Cardiac muscle cell (in vitro differentiated cells and primary cell): ENCODE measurements at places on chromosomes 12 and 14.

DNA sequence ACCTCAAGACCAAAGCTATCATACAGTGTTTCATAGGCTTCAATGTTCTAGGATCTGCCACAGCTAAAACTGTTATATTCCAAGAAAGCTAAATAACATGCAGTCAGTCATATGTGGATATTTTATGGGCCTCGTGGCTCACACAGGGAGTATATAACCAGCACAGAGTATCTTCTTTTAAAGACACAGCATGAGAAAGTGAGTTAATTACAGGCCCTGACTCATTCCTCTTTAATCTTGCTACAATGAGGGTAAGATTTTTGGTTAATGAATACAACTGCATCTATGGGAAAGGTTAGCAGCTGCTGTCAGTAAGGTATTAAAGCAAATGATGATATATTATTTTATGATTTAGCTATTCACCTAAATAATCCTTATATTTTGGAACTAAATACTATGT is 111.0 kb downstream of the TRAFD1 start:
- no peak for DNase-seq

DNA sequence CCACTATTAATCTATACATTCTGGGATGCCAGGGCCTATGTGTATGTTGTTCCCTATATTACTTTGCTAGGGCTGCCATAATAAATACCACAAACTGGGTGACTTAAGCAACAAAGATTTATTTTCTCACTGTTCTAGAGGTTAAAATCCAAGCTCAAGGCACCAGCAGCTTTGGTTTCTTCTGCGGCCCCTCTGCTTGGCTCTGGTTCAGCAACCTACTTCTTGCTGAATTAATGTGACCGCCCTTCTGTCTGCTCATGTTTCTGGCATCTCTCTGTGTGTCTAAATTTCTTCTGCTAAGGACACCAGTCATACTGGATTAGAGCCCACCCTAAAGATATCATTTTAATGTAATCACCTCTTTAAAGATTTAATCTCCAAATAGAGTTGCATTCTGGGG is 84.7 kb downstream of the ZNF664 start:
- DNase-seq: no peak

DNA sequence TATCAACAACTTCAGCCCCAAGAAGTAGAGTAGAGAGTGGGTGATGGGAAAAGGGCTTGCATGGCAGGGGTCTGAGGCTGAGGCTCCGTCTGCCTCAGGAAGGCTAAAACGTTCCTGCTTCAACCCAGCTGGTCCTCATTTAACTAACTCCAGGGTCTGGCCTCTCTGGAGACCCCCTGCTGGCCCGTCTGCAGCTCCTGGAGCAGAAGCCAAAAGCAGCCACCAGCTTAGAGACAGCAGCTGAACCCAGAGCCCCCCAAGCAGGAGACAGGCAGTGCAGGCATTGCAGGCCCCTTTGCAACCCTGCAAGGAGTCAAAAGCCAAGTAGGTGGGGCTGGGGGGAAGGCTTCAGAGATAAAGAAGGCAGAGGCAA is 25.1 kb upstream of the LTBP2 start:
- DNase-seq: no peak

- no peak for DNase-seq
These were observed 91.1 kb upstream of the ARID2 start for GRCh38 chr12:45638386-45638785.

- DNase-seq: peak; percentile 76
These were observed 55.6 kb upstream of the PPP2R5C start for GRCh38 chr14:101705733-101706508.

- DNase-seq: no peak
These were observed 1.3 kb downstream of the KSR2 start for GRCh38 chr12:117967512-117967911.

- DNase-seq: no peak
These were observed 180.9 kb downstream of the CHST11 start for GRCh38 chr12:104637604-104638003.
